Fibroblast of skin of right quadriceps (primary cell): ENCODE measurements at places on chromosomes 2 and 18.

GRCh38 chr2:158481116-158481515 is 24.4 kb downstream of the PKP4 start:
- DNase-seq: no peak

DNA sequence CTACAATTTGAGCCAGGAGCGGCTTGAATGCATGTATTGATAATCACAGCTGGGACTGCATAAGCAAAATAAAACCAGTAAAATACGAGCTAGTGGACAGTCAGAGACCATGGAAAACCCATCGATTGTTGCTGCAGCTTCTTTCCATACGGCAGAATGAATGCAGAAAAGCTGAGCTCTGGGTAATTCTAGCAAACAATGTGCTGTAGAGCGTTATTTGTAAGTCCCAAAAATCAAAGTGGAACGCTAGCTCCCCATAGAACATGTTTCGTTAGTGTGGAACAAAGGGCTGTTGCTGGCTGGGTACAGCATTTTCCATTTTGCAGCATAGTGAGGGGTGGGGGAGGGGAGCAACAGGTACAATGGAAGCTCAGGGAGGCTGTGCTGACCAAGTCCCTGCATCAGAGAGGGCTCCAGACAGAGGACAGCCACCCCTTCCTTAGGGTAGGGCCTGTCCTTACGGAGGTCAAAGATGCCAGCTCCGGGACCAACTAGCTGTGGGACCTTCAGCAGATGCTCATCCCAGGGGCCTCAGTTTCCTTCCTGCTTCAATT is 74.1 kb downstream of the BOD1L2 start:
- no peak for DNase-seq

GRCh38 chr18:67932271-67932670 is 415.8 kb upstream of the DSEL start:
- no peak for DNase-seq

DNA sequence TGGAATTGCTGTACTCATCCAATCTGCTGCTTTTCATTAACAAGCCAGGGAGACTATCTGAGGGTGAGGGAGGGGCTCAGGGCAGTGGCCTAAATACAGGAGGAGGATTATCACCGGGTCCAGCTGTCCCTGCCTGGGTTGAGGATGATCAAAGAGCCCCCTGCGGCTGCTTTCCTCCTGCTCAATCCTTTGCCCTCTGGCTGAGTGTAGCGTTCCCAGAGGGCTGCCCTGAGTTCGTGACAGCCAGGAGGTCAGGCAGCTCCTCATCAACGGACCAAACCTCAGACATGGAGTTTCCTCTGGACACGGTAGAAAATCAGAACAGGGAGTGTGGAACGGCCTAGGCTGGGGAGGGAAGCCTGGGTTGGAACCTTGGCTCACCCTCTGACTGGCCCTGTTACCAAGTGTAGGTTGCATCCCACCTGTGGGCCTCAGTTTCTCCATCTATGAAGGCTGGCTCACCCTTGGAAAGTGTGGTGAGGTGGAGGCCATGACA is 23.5 kb downstream of the CIB4 start:
- no peak for DNase-seq

DNA sequence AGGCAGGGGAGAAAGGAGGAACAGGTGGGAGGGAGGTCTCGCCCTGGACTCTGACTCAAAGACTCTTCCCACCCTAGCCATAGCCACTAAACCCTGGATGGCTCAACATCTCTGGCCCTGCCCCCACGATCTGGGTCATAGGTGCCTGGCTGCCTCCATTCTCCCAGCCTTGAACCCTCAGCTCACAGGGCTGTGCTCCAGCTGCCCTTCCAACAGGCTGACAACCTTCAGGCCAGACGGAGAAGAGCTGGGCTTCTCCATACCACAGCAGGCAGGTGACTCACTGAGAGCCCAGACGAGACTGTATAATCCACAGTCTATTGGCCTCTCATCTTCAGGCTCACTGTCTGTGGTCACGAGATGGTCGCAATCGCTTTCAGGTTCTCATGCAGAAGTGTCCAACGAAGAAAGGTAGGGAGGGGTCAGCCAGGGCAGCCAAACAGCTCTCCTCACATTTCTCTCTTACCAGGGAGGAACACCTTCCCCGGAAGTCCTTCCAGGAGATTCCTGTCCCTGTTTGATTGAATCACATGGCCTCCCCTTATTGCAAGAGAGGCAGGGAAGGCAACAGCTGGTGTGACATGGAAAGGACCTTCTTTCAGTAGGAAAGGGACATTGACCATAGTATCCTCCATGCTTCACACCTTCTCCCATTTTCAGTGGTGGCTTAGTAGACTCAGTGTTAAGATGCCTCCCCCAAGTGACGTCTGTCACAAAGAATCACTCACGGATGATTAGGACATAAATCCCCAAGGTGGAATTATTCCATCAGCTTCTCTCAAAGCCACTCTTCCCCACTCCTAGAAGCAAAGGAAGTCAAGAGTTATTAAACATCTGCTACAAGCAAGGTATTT is 100.1 kb downstream of the MRO start:
- DNase-seq: no peak

GRCh38 chr2:82795446-82795845 is 1663.6 kb downstream of the SUCLG1 start:
- peak; percentile 82 for DNase-seq

GRCh38 chr2:9423922-9424272 is 443 bp downstream of the CPSF3 start:
- DNase-seq: no peak

GRCh38 chr2:10493634-10494281 is 45.6 kb upstream of the ODC1 start:
- DNase-seq: peak; percentile 29

DNA sequence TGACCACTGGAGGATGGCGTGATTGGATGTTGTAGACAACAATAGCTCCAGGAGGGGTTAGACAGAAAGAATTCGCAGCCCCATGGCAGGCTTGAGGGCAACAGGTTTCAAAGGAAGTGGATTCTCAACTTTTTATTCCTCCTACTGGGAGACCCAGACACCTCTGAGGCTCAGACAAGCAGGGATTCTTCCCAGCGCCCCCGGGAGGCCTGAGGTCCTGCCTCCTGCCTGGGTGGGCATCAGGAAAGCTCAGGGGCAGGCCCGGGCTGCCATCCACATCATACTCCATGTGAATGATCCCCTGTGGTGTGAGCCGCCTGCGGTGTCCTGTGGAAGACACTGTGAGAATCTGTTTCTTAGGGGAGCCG is 203.5 kb downstream of the CYP26B1 start:
- no peak for DNase-seq

GRCh38 chr2:64853894-64854293 is 135.3 kb upstream of the SLC1A4 start:
- no peak for DNase-seq

DNA sequence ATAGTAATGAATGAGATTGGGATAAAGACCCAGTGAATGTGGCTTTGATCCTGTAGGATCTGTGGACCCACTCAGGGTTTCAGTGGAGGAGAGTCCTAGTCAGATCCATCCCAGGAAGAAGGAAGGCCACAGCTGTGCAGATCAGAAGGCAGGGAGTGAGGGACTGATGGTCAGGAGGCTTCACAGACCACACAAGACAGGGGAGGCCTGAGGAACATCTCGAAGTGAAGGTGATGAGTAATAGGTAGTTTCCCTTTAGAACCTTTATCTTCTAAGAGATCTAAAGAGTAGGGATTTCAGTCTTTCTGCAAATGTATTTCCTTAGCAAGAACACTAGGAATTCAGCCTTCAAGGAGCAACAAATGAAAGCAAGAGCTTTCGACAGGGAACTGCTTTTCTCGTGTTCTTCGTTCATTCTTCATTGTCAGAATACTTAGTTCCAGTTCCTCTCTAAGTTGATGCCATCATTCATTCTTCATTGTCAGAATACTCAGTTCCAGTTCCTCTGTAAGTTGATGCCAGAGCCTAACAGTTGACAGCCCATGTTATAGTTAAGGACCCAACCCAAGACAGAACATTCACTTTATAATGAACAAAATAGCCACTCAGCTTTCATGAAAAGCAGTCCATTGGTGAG is 150.2 kb upstream of the EPAS1 start:
- no peak for DNase-seq

- DNase-seq: no peak
Observed at GRCh38 chr2:116586328-116586689, 1228.2 kb upstream of the DDX18 start.

DNA sequence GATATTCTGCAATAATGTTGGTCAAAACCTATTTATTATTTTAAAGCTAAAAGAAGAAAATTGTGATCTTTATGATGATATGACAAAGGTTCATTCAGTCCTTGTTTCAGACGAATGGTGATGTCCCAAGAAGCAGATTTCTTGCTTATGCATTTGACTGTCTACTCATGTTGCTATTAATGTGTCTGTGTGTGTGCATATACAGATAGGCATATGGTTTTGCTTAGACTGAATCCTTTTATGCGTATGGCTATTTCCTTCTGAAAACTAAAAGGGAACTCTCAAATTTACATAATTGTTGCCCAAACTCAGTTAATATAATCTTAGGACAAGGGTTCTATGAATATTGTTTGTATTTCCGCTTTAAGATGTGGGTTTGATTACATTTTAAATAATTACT is 632.3 kb upstream of the SETBP1 start:
- no peak for DNase-seq

DNA sequence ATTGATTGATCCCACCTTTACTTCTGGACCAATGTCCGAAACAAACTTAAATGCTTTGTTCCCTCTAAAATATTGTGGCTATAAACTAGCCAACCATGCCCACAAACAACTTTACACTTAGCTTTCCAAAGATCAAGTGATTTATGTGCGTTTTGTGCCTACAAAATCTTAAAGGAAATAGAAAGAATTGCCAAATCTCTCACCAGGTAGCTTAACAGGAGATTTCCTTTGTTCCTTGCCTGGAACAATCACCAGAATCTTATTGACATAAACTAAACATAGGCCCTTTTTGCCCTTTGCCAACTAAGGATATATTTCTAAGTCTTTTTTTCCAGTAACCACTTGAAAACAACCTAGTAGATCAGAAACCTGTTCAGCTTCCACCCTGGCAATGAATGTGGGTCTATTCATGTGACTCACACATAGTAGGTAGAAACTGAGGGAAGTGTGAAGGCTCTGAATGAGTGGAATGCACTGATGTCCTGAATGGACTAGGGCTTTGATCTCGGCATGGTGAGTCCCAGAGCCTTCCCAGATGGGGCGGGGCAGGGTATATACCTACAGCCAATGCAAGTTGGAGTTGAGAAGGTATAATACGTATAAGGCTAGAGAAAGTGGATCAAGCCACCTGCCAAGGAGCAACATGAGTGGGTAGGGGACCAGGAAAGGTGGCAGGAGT is 94.6 kb upstream of the PPP1CB start:
- no peak for DNase-seq

GRCh38 chr2:230360028-230360427 is 33.0 kb downstream of the SP140L start:
- no peak for DNase-seq

- peak; percentile 16 for DNase-seq
Observed at GRCh38 chr2:233033672-233034071, 1.2 kb downstream of the NEU2 start.

- no peak for DNase-seq
Observed at GRCh38 chr2:151918308-151918707, 90.1 kb upstream of the ARL5A start.

DNA sequence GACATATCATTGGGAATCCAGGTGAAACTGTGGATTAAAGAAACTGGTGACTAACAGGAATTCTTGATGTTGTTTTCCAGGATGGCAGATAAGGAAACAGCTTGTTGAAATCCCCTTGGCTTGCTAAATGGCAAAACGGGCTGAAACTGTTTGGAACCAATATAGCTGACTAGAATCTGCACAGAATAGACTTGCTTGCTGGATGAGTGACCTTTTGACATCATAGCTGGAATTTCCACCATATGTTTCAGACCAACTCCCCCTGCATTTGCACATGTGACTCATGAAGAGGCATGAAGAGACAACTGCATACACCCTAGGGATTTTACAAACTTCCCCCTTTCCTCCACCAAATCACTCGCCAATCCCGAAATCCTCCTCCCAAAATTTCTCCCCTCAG is 87.7 kb upstream of the LYPD1 start:
- peak; percentile 74 for DNase-seq

DNA sequence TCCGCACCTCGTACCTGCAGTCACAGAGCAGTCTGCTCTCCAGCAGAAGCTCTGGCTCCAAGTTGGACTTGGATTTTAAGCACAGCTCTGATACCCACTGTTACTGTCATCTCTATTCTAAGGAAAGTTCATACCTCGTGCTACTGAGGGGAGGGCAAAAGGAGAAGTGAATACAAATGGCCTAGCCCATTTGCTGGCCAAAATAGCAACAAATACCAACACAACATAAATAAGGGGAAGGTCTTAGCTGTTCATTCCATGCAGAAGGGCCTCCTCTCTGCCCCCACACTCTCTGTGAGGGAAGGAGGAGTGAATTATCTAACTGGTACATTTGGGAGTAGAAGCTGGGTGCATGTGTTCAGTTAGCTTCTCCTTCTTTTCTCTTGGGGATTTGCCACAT is 739.4 kb upstream of the RAB6C start:
- DNase-seq: no peak

GRCh38 chr2:77458216-77458615 is 64.0 kb downstream of the LRRTM4 start:
- no peak for DNase-seq

DNA sequence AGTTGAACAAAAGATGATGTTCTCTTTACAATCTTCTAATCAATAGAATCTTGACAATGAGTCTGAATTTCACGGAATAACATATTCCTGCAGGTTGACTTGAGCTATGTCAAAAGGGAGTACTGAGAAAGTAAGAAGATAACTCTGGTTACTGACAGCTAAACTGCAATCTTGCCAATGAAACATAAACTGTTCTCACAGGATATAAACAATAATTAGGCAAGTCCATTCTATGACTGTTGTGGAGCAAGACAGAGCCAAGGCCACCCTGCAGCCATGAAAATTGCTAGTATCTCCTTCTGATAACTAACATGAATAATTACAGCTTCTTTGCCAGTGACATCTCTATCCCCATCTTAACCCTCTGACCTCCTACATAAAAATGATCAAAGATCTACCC is 6.3 kb upstream of the RPRD1A start:
- DNase-seq: no peak

DNA sequence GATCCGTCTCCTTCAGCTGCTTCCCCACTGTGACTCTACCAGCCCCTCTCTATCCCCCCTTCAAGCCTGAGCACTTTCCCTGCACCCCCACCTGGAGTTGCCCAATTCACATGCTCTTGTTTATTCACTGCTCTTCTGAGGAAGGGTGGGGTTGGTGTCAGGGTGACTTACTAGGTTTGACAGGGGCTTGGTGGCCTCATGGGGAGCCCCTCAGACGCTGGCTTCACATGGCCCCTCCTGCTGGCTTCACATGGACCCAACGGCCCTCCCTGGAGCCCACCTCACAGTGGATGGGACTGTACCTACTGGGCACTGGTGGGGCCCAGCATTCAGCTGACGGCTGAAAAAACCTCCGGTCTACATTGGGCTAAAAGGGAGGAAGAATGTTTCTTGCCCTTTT is 16.7 kb upstream of the MRPL33 start:
- no peak for DNase-seq

GRCh38 chr2:239930871-239931771 is 94.0 kb downstream of the NDUFA10 start:
- DNase-seq: no peak
